Activated T-helper 9 cell treated with anti-CD3 and anti-CD28 coated beads, Interleukin-2, amount 50 U/mL, for 16 hours (primary cell): ENCODE measurements at places on chromosomes 12 and 14.

DNA sequence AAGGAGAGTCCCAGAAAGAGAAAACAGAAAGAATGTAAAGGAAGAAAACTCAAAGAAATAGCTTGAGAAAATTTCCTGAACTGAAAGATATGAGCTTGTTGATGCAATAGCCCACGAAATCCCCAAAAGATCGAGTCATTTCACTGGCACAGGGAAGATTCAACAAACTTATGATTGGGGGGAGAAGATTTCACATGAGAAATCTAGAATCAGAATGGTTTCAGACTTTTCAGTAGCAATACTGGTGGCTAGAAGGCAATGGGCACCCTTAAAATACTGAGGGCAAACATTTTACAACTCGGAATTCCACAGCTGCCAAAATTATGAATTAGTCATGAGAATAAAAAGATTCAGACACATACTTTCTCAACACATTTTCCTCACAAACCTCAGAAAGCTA, 8.9 kb upstream of the KRT7 start:
- no peak for DNase-seq

- DNase-seq, result no peak
These were observed 1248.4 kb downstream of the LRFN5 start for GRCh38 chr14:42855085-42855484.

DNA sequence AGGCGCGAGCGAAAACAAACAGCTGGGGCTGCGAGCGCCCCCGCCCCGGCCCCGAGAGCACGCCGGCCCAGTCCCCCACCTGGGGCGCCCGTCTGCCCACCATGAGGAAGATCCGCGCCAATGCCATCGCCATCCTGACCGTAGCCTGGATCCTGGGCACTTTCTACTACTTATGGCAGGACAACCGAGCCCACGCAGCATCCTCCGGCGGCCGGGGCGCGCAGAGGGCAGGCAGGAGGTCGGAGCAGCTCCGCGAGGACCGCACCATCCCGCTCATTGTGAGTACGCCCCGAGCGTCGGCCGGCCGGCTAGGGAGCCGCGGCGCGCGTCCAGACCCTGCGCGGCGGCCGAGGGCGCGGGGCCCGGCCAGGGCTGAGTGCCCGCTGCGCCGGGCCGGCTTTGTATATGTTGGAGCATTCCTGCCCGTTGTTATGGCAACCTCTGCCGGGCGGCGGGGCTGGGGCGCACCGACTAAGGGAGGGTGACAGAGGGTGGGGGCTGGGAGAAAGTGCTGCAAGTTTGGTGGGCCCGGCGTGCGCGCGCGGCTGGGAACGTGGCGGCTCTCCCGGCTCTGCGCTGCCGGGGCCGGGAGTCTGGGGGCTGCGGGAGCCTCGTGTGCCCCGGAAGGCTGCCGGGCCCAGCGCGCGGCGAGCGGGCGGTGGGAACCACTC, 367 bp downstream of the GALNT16 start:
- DNase-seq, result no peak

DNA sequence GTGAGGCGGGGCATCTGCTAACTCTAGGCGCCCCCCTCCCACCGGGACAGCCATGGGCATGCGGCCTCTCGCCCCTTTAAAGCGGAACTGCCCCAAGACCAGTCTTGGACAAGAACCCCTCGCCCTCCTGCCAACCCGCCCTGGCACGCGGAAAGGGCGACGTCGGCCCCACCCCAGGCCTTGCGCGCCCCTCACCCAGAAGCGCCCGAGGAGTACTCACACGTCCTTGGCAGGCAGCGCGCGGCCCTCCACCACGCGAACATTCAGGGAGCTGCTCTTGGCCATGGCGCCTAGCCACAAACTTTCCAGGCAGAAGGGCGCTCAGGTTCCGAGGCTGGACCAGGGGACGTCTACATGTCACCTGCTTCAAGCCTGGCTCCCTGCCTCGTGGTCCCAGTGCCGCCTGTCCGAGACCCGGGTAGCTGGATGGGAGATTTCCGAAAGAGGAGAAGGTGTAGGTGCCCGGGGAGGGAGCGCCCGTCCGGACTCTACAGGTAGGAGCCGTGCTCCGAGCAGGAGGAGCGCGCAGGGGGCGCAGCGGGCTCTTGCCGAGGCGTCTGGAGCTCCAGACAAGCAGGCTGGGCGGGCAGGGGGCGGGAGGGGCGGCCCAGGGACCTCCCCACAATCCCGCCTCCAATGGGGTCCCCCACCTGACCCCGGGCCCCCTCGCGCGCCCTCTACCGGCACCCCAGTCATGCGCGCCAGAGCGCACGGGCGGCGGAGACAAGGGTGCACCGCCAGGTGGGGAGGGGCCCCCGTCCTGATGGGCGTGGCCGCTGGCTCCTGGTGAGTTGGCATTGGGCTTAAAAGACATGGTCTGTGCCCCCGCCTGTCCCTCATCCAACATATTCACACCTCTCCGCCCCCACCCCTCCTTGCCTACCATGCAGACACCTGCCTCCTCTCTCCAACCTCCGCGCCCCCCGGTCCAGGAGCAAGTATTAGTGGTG, at the start of gene RASAL1:
RASAL1 (minus strand) TSS at position 584 of the 950 bp plus-strand sequence; CDS start at position 285, 299 bp downstream.
- DNase-seq, result peak; percentile 54

- DNase-seq, result no peak
These were observed 26.6 kb downstream of the FUT8 start for GRCh38 chr14:65439117-65439516.

- DNase-seq, result no peak
These were observed 15.2 kb downstream of the PPFIBP1 start for GRCh38 chr12:27539191-27539631.

- no peak for DNase-seq
These were observed 66.6 kb upstream of the SCN8A start for GRCh38 chr12:51524386-51524901.

DNA sequence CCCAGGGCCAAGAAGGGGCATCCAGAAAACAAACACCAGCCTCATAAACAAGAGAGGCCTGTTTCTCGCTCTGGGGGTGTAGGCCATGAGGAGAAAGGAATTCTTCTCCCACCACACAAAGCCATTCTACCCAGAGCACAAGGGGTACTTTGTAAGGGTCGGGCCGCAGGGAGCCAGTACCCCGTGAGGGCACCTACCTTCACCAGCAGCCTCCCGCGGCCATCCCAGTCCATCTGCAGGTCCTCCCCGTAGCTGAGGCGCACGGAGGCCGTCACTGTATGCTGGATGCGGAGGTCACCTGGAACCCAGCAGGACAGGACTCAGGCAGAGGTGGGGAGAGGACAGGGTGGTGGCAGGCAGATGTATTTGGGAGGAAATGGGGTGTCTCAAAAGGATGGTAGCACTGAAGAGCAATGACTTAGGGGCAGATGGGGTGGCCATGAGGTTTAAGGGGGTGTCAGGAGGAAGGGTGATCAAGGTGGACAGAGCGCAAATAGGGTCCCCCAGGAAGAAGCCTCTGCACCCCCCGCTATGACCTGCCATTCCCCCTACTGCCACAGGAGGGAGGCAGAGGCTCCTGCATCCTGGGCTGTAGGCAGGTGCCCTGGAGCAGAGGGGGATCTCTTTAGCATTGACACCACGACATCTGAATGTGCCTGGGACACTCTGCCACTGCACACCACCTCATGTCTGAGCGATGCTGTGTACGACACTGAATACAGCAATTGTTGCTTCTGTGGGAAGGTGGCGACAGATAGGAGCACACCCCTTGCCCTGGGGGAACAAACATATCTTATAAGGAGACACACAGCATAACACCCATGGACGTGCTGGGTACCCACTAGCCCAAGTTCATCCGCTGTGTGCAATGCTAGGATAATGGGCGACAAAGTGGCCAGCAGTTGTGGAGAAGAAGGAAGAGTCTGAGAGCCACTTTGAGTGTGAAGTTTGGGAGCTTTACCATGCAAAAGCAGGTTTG, 61.4 kb downstream of the VWF start:
- DNase-seq, result no peak

- no peak for DNase-seq
These were observed 21.5 kb upstream of the SLC25A3 start for GRCh38 chr12:98572010-98572409.

GRCh38 chr12:68804657-68805591, 3.1 kb upstream of the MDM2 start:
- no peak for DNase-seq

DNA sequence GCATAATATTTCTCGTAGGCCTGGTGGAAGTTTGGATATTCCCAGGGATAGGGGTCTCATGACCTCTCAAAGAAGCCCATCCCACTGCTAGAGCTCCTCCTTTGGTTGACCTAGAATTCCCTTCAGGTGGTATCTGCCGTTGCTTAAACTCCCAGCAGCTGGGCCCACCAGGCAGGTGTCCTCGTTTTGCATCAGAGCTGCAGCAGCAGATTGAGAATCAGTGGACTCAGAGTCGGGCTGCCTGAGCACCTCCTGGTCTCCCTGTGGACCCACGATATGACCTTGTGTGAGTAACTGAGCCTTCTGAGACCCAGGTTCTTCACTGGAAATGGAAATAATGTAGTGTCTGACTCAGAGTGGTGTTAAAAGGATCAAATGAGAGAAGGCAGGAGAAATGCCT, 132.7 kb downstream of the PAPOLA start:
- DNase-seq, result no peak

DNA sequence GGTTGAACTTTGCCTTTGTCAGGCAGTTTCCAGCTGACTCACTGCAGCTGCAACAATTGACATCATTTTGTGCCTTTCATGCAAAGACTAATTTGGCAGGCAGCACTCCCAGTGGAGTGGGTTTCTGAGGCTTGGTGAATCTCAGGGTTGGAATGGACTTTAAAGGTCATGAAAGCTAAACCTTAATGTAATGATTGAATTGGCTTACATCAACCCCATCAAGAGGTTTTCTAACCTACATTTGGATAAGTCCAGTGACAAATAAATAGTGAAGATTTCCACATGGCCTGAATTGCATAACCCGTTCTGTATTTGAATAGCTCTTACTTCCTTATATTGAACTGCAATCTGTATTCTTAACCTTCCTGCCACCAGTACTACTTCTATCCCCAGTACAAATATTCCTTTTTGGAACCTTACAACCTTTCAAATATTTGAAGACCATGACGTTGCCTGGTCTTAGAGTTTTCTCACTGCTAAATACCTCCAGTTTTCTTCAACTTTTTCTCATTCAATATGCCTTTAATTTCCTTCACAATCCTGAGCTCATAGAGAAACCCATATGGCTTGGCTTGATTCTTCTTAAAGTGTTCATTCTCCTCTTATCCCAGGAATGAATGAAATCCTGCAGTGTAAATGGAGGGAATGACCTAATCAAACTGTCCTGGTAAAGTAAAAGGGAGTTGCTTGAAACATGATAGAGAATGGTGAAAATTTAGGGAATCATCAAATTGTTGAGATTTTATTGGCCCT, 168.1 kb upstream of the NOVA1 start:
- no peak for DNase-seq

DNA sequence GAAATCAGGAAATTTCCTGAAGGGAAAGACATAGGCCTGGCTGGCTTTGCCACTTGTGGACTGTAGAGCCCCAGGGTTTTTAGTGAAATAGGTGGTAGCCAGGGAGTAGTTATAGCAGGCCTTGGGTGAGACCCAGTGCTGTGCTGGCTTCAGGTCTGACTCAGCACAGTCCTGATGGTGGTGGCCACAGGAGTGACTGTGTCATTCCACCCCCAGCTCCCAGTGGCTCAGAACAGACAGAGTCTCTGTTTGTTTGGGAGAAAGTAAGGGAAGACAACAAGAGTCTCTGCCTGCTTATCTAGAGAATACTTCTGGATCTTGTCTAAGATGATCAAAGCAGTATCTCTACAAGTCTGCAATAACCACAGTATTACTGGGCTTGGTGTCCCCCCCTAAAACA, 27.5 kb upstream of the OR6J1 start:
- DNase-seq, result no peak

DNA sequence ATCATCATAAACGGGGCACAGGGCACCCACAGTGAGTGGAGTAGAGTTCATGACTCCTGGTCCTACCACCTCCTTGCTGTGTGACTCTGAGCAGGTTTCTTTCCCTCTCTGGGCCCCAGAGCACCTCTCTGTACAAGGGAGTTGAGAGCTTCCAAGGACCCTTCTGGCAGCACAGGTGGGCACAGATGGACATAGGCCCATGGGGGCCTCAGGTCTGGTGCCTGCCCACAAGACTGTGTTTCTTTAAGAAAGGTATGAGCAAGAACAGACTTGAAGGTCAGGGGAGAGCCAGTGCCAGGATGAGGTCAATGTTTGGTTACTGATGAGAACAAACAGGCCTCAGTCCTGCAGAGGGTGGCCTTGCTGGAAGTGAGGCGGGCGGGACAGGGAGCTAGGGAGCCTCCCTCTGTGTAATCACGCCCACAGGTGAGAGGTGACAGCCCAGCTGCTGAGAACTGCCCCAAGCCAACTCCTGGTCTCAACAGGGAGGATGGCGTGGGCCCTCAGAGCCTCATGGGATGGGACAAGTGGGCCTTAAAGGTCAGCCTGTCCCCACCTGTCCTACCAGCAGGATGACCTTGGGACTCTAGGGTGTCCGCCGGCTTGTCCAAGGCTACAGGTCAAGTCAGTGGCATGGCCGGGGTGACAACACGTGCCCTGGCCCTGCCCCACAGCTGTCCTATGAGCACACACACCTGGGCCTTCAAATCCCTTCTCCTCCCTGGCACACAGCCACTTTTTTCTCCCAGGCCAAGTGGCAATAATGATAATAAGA, 49.1 kb downstream of the CCDC85C start:
- no peak for DNase-seq

- DNase-seq, result no peak
These were observed 106.1 kb downstream of the DAD1 start for GRCh38 chr14:22482782-22483553.

GRCh38 chr12:75997658-75998057, 33.9 kb downstream of the PHLDA1 start:
- DNase-seq, result no peak

DNA sequence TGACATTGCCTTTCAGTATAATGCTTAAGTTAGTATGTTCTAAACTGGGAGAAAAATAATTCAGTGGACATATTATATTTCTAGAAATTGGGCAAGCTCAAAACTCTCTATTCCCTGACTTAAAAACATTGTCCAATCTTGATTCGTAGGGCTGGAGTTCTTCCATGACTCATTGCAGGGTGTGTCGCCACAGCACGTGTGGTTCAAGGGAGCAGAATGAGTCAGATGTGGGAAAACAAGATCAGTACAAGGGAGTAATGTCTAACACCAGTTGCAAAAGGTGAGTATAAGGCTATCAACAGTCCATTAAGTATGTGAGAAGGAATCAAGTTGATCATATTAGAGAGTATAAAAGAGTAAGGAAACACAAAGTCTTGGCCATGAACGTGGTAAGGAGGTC, 887.0 kb downstream of the TMTC2 start:
- DNase-seq, result no peak

DNA sequence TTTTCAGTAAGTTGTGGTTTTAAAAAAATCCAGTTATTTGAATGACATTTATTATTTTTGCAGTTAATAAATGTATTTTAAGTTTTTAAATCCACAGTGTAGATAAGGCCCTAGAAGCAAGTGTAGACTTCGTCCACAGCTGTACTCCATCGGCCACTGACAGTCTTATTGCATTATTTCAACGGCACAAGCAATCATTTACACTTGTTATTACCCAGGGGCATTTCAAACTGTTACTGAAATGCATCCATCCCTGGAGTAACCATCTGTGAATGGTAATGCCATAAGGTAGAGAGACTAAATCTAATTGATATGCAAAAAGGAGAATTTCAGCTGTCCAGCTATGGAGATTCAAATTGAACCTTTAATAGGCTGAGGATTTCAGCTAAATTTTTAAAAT, 48.4 kb downstream of the BICD1 start:
- DNase-seq, result no peak

- DNase-seq, result no peak
These were observed 25.1 kb downstream of the UBR7 start for GRCh38 chr14:93232159-93232558.
